ENCODE measurements at places on chromosomes 2 and 18.

DNA sequence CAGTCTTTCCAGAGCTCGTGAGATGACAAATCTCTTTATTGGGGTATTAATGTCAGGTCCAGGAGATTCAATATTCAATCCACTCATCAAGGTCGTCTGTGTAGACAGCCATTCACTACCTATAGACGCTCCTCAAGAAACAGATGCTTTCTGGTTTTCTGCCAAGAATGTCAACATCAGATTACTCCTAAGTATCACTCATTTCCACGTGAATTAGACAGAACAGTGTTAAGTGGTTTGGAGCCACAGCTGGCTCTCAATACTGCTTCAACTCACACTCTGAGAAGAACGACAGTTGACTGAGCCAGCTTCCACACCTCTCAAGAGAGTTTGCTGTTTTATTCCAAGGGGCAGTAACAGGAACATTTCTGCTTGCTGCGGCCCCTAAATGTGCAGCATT lies 113.5 kb upstream of the NEDD4L start:
- DNase-seq = no peak

DNA sequence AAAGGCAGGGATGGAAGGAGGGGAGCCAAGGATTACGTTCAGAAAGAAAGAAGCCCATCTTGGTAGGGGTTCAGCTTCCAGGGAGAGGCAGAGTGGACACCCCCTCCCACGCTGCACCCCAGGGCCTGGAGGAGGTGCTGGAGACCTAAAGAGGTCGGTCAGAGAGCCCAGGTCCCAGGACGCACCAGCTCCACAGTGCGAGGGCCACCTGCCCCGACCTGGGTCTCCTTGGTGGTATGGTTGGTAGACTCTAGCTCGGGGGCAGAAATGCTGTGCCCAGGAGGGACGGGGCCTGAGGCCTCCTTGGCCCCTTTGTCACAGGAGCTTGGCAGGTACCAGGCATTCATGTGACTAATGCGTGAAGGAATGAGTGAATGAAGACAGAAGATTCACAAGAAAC lies 87.1 kb upstream of the RAB6C start:
- DNase-seq = no peak

DNA sequence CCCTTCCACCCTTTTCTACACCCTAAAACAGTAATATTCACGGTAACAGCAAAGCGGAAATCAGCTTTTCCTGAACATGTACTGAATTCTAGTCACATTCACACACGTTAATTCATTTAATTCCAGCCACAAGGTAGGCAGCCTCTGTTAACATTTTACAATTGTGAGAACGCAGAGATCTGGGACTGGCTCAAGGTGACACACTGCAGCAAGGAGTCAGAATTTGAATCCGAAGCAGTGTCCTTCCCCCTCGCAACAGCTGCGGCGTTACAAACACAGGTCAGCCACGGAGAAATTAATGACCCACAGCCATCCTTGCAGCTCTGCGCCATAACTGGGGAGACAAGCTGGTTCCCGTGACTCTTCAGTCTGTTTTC lies 818 bp upstream of the SLC20A1 start:
- no peak for DNase-seq

DNA sequence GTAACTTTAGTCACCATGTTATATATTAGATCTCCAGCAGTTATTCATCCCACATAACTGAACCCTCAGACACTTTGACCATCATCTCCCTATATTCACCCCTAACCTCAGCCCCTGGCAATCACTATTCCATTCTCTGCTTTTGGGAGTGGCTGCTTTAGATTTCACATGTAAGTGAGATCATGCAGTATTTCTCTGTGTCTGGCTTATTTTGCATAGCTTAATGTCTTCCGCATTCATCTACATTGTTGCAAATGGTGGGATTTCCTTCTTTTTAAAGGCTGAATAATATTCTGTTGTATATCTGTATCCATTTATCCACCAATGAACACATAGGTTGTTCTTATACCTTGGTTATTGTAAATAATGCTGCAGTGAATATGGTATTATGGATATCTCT lies 411.6 kb upstream of the ZEB2 start:
- no peak for DNase-seq

GRCh38 chr18:2780750-2781149 lies 66.1 kb upstream of the EMILIN2 start:
- DNase-seq = no peak

DNA sequence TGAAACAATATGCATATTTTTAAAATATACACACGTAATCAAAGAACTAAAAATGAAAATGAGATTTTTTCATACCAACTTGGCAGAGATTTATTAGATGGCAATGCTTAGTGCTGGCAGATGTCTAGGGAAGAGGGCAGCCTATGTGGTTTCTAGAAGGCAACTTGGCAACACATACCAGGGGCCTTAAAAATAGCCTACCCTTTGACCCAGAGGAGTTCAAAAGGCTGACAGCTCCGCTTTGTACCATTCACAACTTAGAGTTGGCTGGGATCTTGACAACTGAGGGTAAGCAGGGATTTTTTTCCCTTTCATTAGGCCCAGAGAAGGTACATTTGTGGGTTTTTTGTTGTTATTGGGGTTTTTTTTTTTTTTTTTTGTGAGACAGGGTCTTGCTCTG lies 26.4 kb upstream of the GPR55 start:
- no peak for DNase-seq

GRCh38 chr18:7066965-7067555 lies 50.5 kb downstream of the LAMA1 start:
- no peak for DNase-seq

GRCh38 chr2:158988501-158988900 lies 20.1 kb downstream of the TANC1 start:
- DNase-seq = no peak

GRCh38 chr2:99550368-99550767 lies 60.6 kb upstream of the REV1 start:
- no peak for DNase-seq
